ENCODE measurements at places on chromosomes 16 and 17. TPM values are rescaled to one million over a fixed set of nuclear protein-coding genes. Genes with fewer than 3 reads are reported as not detected.

DNA sequence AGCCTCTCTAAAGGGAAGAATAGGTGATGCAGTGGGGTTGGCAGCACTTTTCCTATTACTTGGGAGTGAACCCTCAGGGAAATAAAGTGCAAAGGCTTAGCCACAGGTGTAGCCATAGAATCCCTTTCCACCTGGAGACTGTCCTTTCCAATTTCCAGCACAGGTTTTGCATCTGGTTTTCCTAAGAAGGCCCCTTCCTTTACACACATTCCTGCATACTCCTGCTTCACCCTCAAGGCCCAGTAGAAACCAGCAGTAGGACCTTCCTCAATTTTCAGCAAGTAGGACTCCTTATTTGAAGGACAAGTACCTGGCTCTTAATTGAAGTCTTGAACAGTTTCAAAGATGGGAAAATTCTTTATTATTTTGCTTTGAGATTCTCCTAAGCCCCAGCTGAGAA lies 171.8 kb upstream of the TBX2 start:
- no peak for DNase-seq

GRCh38 chr17:80214012-80214877 lies 5.9 kb downstream of the SGSH start:
- DNase-seq: no peak

DNA sequence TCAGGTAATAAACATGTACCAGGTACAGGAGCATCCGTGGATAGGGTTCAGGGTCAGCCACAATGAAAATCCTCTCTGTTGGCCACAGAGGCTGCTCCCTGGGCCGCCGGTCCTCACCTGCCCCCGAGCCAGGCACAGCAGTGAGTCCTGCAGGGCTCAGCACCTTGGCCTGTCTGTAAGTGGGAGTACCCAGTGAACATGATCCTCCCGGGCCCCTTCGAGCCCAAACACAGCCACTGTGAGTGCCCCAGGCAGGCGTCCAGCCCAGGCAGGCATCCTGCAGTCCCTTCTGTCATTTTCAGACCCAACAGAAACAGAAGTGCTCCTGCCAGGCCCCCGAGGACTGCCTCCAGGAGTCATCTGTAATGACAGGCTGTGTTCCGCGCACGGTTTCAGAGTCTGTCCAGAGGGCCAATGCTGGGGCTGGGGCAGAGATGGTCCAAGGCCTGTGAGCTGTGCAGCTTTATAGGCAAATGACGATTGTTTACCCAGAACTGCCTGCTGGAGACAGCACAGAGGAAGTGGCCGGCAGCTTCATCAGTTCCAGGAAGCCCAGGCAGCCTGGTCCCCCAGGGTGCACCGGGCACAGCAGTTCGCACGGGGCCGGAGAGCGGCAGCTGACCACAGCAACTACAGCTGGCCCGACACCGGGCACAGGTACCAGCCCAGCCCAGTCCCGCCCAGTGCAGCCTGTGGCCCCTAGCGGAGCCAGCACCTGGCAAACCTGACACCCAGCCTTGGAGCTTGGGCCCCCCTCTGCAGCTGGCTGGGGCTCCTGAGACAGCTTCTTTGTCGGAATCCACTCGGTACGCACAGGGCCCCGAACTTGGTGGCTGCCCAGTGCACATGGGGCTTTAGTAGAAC lies 13.2 kb downstream of the SLC7A5 start:
- no peak for DNase-seq

The CD2BP2 gene
- 58.5 TPM for polyA plus RNA-seq

The GFAP gene
- 0.95 TPM for polyA plus RNA-seq

The CD300E gene
- 0.12 TPM for polyA plus RNA-seq

The PLXDC1 gene
- polyA plus RNA-seq: 7.4 TPM

The MFAP4 gene
- polyA plus RNA-seq: 218 TPM
